ENCODE measurements at places on chromosomes 4 and X.

DNA sequence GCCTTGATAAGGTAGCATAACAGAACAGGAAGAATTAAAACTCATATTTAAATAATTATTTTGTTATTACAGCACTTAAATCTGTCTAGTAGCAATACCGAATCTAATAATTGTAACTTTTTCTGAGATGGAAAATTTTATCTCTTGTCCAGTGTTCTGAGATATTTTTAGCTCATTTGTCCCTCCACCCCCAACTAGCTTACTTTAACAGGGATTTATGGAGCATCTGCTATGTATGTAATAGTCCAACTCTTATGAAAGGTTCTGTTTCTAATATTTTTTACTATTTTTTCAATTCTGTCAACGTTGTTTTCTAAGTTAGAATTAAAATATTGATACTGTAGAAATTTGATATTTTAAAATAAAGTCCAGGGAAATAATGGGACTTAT, 38.2 kb upstream of the NUDT6 start:
- DNase-seq, result no peak

DNA sequence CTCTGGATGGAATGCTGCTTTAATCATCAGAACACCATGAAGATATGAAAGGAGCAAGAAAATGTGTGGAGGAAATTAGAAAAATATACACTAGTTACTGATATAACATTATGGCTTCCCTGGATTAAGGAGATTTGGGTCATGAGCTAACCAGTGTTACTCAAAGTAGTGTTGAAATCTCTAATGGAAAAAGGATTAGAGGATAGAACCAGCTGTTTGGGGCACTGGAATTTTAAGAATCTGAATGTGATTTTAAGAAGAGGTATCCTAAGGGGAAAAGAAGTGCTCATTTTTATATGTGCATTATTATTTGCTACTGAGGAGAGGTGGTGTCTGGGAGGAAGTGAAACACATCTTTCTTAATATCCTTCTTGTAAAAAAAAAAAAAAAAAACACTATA, 164.1 kb upstream of the PPARGC1A start:
- DNase-seq, result no peak

DNA sequence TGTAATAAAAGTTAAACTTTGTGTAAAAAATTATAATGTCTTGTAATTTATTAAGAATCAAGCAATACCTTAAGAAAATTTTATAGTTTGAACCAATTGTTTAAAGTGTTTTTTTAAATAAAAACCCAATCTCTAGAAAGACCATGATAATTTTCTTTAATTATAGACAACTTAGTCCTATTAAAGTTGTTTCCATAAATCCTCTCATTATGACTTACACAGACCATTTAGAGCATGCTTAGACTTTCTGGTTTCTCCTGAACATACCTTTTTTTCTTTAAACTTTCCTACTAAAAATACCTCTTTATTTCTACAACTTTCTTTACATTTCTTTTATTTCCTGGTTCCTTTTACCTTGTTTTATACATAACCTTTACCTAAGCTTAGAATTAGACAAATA, 837.4 kb downstream of the PCDH19 start:
- no peak for DNase-seq

DNA sequence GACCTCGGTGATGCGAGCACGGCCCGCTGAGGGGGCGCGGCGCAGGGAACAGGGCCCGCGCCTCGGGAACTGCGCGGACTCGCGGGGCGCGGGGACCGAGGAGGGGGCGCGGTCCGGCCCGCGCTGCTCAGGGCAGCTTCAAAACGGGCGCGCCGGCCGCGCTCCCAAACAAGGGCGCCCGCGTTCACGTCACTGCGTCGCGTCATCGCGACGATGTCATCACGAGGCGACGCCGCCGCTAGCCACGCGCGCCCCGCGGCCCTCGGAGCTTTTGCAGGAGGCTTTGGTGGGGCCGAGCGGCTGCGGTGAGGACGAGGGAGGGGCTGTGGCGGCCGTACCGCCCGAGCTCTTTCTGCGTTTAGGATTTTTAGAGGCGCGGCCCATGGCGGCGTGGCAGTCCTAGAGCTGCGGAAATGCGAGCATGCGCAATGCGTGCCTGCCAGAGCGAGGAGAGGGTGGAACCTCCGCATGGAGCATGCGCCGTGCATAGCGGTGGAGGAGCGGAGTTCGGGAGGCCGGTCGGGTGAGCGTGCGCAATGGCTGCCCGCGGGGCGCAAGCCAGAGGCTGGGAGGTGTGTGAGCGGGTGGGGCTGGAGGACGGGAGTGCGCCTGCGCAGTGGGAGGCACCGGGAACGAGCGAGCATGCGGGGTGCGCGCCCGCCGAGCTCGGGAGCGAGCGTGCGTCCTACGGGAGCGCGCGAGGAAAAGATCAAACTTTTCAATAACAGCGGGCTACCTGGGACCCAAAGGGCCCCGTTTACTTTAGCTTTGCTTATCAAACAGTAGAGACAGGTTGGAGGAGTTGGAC, at the start of gene PPP2R3B:
PPP2R3B (minus strand) TSS at position 140 of the 808 bp plus-strand sequence. CDS start 216 bp downstream, outside the sequence.
- DNase-seq, result peak; percentile 100

- DNase-seq, result no peak
These were observed 1.2 kb upstream of the EBP start for GRCh38 chrX:48520455-48520854.

DNA sequence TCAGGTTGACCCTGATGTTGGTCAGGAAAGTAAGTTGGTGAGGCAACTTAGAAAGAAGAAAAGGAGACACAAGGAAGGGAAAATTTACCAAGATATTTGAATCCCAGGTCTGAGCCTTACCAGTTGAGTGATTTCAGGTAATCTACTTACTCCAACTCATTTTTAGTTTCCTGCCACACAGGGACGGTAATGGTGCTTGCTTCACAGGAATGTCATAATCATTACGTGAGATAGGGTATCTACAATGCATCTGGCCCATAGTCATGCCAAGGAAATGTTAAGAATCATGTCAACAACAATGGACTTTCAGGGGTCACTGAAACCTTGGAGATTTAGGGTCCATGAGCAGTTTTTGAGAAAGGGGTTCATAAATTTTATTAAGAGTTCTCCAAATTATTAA, 195.4 kb upstream of the HHIP start:
- DNase-seq, result no peak

DNA sequence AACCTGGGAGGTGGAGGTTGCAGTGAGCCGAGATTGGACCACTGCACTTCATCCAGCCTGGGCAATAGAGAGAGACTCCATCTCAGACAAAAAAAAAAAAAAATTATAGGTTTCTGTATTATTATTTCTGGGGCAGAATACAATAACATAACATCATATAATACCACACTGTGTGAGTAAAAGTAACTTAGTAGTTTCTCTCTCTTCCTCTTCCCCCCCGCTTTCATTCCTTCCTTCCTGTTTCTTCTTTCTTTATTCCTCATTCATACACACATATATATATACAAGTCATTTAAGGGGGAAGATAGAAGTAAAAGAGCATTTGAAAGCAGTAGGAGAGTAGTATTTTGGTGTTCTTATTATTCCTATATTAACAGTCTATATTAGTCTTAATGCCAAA, 55.9 kb upstream of the FHDC1 start:
- no peak for DNase-seq

DNA sequence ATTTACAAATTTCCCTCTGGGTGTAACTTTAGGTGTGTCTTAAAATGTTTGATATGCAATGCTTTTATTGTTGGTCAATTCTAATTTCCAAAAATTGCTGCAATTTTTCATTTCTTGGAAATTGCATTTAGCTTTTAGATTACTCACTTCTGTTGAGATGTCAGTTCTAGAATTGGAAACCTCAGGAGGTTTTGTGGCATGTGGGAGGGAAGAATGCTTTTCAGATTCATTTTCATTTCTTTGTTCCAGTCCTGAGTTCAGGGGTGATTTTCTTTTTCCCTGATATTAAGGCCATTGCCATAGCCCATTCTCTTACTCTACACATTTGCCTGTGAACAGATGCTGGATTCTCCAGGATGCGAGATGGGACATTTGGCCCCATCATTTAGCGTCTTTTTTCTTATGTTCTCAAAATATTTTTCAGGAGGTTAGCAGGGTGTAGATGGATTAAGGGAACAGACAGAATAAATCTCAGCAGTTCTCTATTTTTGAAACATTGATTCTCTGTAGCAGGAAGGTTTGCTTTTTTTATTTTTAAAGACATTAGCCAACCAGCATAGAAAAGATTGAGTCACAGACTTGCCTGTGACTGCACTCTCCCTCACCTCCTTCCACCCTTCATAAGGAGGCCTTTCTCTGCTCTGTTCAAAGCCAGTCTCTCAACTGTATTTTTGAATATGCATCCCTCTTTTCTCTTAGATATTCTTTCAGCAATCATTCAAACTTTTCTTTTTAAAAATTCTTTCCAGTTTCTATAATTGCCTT, 238.4 kb upstream of the ANXA3 start:
- no peak for DNase-seq

- DNase-seq, result no peak
These were observed 62.7 kb downstream of the HTRA3 start for GRCh38 chr4:8332038-8332857.

- DNase-seq, result no peak
These were observed 21.8 kb upstream of the CCNI start for GRCh38 chr4:77097611-77098010.

GRCh38 chr4:84644087-84644486, 61.2 kb downstream of the CDS1 start:
- DNase-seq, result no peak

DNA sequence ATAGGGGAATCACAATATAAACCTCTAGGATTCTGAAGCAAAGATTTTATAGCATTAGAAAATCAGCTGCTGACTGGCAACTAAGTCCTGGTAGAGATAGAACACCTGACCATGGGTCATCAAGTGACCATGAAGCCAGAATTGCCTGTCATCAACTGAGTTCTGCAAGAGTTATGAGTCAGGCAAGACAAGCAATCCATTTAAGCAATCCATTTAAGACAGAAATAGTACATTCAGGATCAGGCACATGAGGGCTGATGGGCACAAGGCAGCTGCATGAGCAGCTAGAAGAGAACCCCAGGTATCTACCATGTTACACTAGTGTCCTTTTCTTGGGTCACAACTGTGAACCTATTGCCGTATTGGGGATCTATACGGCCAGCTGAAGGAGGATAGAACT, 98.9 kb downstream of the SPRY1 start:
- no peak for DNase-seq

- DNase-seq, result no peak
These were observed 11.4 kb downstream of the TRPC5 start for GRCh38 chrX:112071132-112071531.

DNA sequence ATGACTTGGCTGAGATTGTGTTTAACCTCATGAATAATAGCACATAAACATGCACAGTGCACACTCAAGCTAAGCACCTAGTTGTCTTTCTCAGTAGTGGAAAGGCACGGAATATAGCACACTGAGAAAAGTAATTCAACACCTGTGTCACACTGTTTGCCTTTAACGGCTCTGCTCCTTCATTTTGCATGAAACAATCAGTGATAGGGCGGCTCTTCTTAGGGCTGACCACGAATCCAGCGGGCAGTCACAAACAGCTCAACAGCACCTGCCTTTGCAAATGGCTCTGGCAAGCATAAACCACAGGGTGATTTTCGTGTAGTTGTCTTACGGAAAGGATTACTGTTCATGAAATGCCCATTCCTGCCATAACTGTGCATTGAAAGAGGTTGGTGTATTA, 954.0 kb upstream of the TENM3 start:
- no peak for DNase-seq

GRCh38 chr4:185311113-185311888, 84.4 kb downstream of the LRP2BP start:
- no peak for DNase-seq

- no peak for DNase-seq
These were observed 24.9 kb upstream of the HUWE1 start for GRCh38 chrX:53711436-53711835.

GRCh38 chr4:119795986-119796578, 167.5 kb upstream of the PDE5A start:
- no peak for DNase-seq

- no peak for DNase-seq
These were observed 576.7 kb upstream of the DIPK2B start for GRCh38 chrX:45777366-45777765.

DNA sequence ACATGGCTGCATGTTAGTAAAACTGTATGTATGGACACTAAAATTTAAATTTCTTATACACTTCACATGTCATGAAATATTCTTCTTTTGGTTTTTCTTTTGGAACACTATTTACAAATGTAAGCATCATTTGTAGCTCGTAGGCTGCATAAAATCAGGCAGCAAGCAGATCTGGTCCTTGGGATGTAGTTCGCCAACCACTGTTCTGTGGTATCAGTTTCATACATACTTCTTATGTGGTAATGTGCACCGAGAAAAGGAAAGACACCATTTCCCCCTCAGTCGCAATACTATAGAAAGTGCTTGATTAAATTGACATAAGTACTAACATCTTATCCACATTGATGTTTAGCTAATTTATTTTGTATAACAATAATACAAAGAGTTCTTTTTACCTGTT, 274.4 kb upstream of the VCX start:
- DNase-seq, result no peak

DNA sequence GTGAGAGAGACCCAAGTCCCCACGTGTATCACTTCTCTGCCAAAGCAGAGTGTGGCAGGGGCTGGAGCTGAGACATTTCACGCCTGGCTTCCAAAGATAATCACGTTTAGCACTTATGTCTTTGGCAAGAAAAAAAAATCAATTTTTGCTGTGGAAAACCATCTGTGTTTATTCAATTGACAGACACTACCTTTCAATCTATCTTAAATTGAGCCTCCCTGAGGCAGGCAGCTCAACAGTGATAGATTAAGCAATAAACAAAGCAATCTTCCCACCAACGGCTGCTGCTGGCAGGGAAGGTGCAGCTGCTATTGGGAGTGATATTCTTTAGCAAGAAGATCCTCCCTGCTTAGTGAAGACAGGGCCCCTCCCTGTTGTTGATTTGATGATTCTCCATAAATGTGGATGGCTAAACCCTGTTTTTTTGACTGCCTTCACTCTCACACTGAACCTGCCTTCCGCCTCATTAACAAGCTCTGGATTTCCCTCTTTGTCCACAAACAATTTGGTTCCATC, 11.6 kb upstream of the MAGEB17 start:
- no peak for DNase-seq

DNA sequence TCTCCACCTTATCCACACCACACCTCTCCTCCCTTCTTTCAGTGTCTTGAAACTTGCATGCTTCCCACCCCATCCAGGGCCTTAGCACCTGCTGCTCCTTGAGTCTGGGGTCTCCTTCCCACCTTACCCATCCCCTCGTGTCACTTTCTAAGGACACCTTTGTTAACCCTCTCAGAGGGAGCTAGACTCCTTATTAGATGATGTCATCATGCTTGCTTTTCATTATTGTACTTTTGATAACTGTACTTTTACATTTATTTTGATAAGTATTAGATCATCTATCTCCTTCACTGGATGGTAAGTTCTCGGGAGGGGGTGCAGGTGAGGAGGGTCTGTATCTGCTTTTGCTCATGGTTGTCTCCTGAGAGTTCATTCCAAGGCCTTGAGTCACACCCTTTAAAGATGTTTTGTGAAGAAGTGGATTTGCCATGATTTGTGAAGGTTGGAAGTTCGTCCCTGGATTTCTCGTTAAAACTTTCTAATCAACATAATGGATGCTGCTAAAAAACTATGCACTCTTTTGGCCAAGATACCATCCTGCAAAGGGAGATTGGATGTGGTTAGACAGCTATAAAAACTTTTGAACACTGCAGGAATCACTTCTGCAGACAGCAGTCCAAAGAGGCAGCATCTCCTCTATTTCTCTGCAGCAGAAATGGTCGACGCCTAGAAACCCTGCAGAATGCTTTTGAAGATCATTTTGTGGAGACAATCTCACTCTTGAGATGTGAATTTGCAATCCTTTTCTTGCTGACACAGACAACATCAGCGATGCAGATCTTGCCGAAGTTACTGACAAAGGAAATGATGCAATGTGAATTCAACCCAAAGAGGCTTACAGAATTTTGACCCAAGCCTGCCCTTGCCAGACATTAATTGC, 69.6 kb downstream of the ENPP6 start:
- no peak for DNase-seq

GRCh38 chrX:15607067-15607466, 6.3 kb upstream of the ACE2 start:
- no peak for DNase-seq
